ENCODE measurements at places on chromosomes 3 and 15.

GRCh38 chr15:94097552-94097951 is 133.8 kb upstream of the MCTP2 start:
- DNase-seq: no peak

DNA sequence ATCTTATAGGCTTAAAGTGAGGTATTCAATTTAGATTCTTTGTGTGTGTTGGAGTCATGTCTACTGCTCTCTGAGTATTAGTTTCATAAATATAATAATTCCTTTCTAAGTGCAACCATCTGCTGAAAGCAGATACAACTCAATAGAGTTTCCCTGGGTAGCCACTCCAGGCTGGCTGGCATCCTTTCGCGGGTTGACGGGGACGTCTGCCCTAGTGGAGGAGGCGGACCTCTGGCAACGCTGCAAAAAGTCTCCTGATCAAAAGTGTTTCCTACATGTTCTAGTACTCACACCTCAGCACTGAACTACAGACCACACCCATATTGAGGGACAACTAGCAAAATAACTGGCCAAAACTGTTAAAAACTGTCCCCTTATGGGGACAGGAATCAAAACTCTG is 2.5 kb downstream of the MOBP start:
- DNase-seq: no peak

DNA sequence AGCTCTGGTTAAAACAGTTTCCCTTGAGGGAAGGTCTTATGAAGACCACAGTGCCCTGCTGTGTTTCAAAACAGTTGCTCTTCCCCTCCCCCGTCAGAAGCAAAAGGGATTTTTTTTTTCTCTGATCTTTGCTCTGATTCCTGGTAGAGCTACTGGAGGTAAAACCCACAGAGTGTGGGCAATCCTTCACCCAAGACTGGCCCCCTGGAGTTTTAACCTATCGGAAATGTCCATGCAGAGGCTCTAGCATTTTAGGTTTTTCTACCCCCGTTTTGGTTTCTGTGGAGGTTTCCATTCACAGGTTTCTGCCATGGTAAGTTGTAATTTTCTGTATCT is 27.7 kb downstream of the GRM2 start:
- DNase-seq: no peak

DNA sequence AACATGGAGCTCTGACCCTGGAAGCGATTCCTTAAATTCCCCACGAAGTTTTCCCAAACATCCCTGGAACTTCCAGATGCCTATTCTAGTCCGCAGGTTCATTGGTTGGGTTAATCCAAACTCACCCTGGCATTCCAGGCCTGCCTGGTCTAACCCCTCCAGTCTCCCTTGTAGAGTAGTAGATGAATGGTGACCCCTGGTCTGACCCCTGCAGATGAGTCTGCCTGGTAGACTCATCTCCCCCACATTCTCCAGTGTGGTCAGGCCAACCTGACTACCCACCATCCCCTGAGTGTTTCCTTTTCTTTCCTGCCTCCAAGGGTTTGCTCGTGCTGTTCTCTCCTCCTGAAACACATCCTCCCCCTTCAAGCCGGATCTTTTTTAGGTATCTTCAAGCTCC is 10.8 kb upstream of the HRH1 start:
- DNase-seq: no peak

DNA sequence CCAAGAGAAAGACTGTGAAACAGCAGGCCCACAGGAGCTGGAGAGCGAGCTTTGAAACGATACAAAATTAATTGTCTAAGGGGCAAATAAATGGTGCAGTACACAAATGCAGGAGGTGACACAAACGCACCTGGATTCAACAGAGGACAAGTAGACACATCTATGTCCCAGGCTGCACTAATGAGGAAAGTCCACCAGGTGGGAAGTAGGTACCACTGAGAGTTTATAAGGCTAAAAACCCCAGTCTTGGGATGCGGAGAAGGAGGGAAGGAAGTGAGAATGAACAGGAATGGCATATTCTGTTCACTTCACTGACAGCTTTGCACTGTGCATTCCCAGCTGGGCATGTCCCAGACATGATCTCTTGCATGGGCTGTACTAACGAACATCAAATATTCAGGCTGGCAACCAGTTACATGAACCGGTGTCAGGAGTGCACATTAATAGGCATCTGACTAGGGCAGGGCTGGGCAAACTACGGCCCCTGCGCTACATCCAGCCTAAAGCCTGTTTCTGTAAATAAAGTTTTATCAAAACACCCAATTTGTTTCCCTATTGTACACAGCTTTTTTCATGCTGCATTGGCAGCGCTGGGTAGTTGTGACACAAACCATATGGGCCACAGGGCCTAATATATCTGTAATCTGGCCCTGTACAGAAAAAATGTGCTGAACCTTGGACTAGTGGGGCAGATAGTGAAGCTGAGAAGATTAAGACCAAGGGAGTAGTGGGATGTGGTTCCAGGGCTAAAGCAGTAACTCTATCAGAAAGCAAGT is 107.0 kb downstream of the IGF2BP2 start:
- DNase-seq: no peak

DNA sequence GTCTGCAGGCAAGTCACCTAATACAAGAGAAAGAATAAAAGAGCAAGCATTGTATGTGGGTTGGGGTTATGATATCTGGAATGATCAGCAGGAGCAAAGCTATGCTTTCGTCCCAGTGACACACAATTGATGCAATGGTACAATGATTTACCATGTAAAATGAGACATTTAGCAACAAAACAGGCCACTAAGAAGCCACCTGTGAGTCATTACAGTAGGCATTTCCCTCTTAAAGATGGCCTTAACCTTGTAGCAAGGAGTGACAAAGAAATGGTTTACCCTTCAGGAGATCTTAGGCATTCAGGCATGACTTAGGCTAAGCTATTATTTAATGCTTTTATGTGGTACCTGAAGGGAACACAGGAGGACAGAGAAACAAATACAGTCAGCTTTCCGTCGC is 373.3 kb upstream of the RBMS3 start:
- no peak for DNase-seq

GRCh38 chr3:180870008-180870699 is 42.3 kb upstream of the FXR1 start:
- no peak for DNase-seq

DNA sequence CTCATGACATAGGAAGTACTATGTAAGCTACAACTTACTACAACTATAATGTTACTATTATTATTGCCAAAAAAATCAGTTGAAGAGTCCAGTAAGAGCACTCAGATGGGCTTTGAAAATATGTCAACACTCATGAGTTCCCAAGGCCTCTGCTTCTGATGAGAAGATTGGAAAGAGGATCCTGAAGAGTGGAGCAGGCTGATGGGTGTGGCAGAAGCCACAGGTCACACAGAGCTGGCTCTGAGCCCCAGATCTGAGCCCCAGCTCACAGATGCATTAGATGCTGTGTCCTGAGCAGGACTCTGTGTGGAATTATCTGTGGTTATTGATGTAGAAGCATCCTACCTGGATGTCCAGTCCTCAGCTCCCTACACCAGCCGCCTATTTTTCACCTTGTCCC is 65.6 kb downstream of the SPSB4 start:
- no peak for DNase-seq

DNA sequence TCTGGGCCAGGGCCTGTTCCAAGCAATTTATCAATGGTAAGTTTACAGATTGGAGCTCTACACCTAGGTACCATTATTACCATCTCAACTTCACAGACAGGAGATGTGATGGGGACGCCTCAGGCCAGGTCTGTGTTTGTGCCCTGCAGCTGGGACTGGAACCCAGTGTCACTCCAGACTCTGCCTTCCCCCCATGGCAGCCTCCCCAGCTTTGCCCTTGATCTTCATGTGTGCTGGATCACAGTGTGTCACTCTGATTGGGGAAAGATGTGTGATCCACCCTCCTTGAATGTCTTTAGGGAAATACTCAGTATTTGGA is 59.6 kb downstream of the MGLL start:
- DNase-seq: no peak

DNA sequence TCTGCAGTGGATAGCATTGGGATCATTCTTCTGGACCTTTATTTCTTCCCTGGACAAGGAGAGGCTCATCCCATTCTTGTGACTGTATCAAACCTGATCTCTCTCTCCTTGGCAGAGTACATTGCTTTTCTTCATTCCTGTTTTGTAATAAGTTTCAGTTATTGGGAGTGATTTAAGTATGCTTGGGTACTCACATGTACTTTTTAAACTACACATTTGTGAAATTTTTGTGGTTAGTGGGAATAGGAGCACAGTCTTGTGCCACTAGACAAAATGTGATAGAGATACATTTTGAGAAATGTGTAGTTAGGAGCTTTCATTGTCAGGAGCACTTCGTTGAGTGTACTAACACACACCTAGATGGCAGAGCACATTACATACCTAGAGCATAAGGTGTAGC is 262.6 kb downstream of the C3orf38 start:
- no peak for DNase-seq

GRCh38 chr15:38576837-38577236 is 12.2 kb upstream of the RASGRP1 start:
- DNase-seq: no peak

- DNase-seq: no peak
These were observed 31.1 kb downstream of the PSTPIP1 start for GRCh38 chr15:77025941-77026411.

DNA sequence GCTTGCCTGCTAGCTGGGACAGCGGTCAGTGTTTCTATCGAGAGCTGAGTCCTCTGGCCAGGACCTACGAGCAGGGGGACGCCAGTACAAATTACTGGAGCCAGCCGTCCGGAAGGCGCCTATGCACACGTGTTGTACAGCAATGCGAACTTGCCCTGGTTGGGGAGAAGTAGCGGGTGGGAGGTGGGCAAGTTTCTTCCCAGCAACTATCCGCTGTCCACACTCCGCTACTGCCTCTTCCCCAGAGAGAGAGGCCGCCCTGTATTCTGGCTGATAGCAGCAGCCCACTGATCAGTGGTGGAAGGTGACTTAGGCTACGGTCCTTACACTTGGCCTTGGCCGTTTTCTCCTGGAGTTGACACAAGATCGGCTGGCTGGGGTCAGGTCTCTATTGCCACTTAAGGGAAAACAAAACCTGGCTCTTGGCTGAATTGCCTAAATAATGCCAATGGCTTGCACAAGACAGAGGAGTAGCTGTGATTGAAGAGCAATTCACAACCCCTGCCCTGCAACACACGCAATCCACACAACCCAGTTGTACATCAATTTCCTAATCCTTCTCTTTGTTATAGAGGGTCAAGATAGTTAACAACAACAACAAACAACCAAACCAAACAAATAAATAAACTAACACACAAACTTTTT is 12.8 kb upstream of the SHC4 start:
- DNase-seq: no peak

- no peak for DNase-seq
These were observed 145.9 kb upstream of the POU1F1 start for GRCh38 chr3:87422333-87422732.

DNA sequence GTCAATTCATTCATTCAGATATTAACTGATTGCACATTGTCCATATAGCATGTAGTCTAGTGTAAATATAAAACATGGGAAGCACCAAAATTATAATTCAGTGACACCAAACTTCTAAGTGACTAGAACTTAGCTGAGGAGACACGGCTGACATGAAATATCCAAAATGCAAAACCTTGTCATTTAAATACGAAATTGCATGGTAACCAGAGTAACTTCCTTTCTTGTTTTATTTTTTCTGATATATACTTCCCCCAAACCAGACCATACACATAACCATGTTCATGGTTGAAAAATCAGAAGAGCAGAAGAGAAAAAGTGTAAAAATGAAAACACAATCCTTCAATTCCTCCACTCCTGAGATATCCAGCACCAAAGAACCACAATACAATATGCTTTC is 38.0 kb downstream of the CBLB start:
- no peak for DNase-seq

DNA sequence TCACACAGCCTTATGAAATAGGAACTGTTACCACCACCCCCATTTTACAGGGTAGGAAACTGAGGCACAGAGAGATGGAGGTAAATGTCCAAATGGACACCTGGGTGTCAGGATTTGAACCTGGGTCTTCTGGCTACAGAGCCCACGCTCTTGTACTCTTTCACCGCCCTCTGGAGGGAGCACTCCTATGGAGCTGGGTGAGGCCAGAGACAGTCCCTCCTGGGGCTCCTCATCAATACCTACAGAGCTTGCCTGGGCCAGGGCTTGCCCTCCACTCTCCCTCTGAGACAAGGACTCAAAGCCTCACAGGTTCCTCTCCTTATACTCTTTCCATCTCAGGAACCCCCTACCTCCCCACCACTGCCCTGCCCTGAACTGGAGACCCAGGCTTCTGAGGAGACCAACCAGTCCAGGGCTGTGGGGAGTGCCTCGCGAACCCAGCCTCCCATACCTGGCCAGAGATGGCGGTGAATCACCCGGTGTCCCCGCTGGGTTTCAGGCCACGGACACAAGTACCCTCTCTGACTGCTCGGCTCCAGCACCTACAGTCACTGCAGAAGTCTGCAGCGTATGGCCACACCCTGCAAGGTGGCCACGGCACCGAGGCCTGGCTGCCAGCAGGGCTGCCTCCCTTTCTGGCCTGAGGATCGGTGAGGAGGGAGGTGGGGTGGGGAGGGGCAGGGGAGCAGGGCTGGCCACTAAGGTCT is 22.1 kb upstream of the ATP2B2 start:
- DNase-seq: no peak

GRCh38 chr3:122974764-122975162 is 52.8 kb downstream of the SEMA5B start:
- no peak for DNase-seq

DNA sequence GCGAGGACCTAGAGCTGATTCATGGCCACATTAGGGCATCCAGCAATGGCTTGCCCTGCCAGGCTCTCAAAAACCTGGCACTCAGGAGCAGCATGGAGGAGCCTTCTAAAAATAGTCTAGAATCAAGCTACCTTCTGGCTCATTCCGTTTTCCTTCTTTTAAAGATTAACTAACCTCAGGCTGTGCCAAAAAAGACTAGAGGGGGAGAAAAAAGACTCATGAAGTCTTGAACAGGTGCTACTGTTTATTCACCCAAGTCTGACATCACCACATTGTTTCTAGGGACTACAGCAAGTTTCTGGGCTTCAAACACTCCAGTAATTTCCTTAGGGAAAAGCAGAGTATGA is 125.8 kb downstream of the TNIK start:
- no peak for DNase-seq

GRCh38 chr3:160180581-160181216 is 44.5 kb upstream of the C3orf80 start:
- no peak for DNase-seq

DNA sequence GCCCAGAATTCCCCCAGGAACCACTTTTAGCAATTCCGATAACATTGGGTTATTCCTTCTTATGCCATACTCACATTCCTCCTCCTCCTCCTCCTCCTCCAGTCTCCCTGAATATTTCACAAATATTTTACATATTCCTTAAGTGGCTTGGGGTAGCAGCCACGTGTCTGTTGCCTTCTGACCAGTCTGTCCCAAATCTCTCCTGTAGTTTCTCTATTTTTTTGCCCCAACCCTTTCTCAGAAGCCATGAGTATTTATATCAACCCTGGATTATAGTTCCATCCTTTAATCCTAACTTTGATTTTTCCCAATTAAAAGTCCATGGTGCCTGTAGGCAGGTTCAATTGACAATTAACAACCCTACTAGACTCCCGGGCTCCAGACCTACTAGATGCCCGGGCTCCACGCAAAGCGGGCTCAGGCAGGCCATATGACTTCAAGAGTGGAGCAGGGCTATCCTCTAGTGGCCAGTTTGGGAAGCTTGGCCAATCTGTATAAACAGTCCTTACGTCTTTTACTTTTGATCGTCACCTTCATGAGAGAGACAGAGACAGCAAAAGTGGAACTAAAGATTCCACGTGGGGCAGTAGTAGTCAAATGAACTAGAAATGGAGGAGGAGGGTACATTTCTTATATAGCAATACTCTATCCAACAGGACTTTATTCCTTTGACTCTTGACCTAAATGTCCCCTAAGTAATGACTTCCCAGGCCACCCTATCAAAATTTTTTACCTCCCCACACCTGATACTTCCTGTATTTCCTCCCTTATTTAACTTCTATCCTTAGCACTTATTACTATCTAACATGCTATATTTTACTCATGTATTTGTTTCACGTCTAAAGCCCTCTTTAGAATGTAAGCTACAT is 69.7 kb downstream of the USF3 start:
- DNase-seq: no peak

Data from activated CD4-positive, alpha-beta T cell treated with anti-CD3 and anti-CD28 coated beads for 4 hours (primary cell).